ENCODE measurements at places on chromosomes 6 and 20.

- DNase-seq: no peak
These were observed 213.2 kb downstream of the TAF4 start for GRCh38 chr20:61852268-61853072.

- peak; percentile 57 for DNase-seq
These were observed 215.0 kb upstream of the PLCB4 start for GRCh38 chr20:8853805-8854338.

GRCh38 chr6:15087186-15087589 is 158.7 kb upstream of the JARID2 start:
- no peak for DNase-seq

- DNase-seq: no peak
These were observed 122.3 kb downstream of the PREX1 start for GRCh38 chr20:48705240-48706115.

GRCh38 chr6:79180052-79180451 is 54.4 kb downstream of the HMGN3 start:
- no peak for DNase-seq

DNA sequence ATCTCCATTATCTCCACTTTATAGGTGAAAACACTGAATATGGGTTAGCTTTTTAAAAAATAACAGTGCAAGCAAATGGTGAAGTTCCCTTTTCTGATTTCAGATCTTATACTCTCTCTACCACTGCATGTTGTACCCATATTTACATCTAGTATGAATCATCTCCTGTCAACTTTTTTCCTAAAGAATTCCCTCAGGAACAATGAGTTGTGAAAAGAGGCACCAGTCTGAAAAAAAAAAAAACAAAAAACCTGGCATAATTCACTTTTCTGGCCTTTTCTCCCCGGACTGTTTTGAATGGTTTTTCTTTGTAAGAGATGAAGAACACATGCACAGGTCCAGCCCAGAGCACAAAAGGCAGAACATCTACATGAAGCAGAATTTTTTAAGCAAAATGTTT is 596.0 kb downstream of the COL12A1 start:
- DNase-seq: no peak

GRCh38 chr6:44177691-44178423 is 19.2 kb downstream of the CAPN11 start:
- DNase-seq: peak; percentile 70

DNA sequence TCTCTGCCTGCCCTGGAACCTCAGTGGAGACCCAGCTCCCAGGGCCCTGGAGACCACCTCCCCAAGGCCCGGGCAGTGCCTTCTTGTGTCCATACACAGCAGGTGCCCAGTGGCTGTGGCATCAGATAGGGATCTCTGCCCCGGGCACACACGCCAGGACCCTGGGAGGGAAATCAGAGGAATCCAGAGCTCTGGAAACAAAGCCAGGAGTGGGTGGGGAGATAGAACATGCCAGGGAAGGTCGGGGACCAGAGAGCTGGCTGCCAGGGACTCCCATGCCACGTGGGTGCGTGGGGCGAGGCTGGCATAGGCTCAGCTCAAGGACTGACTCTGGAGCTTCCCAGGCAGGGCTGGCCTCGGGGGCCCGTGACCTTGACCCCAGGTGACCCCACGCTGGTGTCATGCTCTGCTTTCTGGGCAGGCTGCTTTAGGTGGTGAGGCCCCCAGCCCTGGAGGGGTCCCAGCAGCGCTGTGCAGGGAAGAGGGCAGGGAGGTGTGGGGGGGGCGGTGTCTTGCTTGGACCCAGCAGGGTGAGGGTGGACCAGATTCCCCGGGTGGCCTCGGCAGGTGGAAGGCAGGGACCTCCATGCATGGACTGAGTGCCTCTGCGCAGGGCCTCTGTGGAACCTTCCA is 17.6 kb upstream of the GATA5 start:
- no peak for DNase-seq

DNA sequence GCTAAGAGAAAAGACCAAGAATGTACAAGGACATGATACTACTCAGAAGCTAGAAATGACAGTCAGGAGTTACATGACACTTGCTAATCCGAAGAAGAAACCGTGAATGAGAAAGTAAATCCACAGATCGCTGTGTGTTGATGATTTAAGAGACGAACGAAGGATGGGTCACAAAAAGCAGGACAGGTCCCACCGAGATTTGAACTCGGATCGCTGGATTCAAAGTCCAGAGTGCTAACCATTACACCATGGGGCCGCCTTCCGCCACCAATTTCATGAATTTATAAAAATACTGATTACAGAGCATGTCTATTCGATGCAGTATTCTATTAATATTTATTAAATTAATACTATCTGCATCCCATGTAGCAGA is 54.0 kb upstream of the BTN3A2 start:
- DNase-seq: peak; percentile 53

- DNase-seq: no peak
These were observed 27.4 kb downstream of the ASXL1 start for GRCh38 chr20:32385541-32385940.

DNA sequence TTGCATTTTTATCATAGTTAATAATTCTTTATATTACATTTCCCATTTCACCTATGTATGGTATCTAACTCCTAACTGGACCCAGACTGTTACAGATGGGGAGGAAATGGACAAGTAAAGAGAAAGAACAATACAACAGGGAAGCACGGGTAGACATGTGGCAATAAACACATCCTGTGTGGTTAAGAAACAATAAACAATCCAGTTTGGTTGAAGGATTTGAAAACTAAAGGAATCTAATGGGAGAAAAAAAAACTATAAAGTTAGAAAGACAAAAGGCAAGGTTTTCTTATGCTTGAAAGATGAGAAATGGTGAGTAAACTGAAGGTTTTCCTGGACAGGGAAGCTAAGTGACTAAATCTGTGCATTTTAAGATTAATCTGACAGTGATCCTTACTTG is 34.9 kb upstream of the ALDH8A1 start:
- peak; percentile 33 for DNase-seq
